ENCODE measurements at places on chromosomes 4 and X. TPM values are rescaled to one million over a fixed set of nuclear protein-coding genes. Genes with fewer than 3 reads are reported as not detected.

DNA sequence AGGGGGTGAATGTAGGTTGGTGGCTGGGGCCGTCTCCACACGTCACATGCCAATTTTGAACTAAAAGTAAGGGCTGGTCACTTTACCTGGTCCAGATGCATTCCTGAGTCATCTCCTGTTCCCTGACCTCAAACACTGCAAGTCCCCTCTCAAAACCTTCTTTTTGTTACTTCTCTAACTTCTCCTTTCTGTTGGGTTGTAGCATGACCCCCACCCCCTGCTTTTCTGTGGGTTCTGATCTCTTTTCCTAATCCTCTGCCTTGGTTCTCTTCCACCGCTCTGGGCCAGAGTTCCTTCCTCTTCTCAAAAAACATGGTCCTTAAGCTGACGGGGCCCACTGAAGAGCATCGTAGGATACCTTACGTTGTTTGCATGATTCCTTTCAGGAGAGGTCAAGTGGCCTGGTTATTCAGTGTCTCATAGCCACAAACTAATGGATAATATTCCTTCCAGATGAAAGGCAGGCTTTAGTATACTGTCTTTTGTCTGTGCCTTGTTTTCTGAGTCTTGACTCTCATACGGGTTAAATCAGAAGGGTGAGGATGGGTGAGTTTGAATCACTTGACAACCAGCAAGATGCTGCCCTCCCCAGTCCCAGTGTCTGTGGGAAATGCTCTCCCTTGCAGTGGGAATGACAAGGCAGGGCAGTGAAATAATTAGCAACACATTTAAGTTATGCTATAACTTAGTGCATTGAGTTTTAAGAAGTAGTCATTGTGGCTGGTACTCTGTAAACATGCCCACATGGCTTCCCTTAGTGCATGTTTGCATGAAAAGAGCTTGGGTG, 15.1 kb downstream of the SMS start:
- no peaks in the 10 kb centered on the region for H3K27me3 ChIP-seq
- H3K27ac ChIP-seq, result no peak overlapping the region
- H3K36me3 ChIP-seq, result no peaks in the 10 kb centered on the region
- no peak for DNase-seq

- no peak for DNase-seq
- no peaks in the 10 kb centered on the region for H3K27me3 ChIP-seq
- H3K4me1 ChIP-seq, result no peaks in the 10 kb centered on the region
- peak overlapping the region; percentile 44 for H3K4me3 ChIP-seq
- H3K27ac ChIP-seq, result no peak overlapping the region
- H3K36me3 ChIP-seq, result no peaks in the 10 kb centered on the region
Observed at GRCh38 chr4:88158038-88158488, 376 bp downstream of the ABCG2 start.

GRCh38 chr4:15489551-15489950, 19.9 kb downstream of the CC2D2A start:
- H3K36me3 ChIP-seq, result no peaks in the 10 kb centered on the region
- DNase-seq, result no peak
- H3K4me1 ChIP-seq, result no peaks in the 10 kb centered on the region
- no peak overlapping the region for H3K27ac ChIP-seq

The HERC6 gene
- total RNA-seq, result 4.9 TPM

Measured in pancreas (tissue), 10 donors.